ENCODE measurements at places on chromosomes 11 and 22.

GRCh38 chr11:67278939-67279588 is 10.0 kb upstream of the ANKRD13D start:
- peak; percentile 31 for DNase-seq

- no peak for DNase-seq
These were observed 60.9 kb downstream of the ENTHD1 start for GRCh38 chr22:39832627-39833074.

DNA sequence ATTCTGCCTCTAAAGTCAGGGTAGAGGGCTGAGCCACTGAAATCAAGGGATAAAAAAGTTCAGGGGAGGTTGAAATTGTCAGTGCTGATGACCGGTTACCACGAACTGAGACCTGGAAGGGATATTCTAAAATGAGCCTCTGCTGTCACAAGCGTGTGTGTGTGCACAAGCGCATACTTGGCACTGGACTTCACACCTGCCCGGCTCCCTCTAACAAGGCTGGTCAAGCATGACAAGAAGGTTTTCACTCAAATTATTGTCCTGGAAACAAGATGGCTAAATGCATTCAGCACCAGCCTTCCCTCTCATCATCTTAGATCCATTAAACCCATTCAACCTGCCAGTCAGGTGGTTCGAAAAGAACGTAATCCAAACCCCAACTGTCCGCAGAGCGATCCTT is 54.8 kb upstream of the CECR2 start:
- DNase-seq = no peak

- DNase-seq = peak; percentile 28
These were observed 22.4 kb upstream of the ARHGAP8 start for GRCh38 chr22:44730022-44730393.

DNA sequence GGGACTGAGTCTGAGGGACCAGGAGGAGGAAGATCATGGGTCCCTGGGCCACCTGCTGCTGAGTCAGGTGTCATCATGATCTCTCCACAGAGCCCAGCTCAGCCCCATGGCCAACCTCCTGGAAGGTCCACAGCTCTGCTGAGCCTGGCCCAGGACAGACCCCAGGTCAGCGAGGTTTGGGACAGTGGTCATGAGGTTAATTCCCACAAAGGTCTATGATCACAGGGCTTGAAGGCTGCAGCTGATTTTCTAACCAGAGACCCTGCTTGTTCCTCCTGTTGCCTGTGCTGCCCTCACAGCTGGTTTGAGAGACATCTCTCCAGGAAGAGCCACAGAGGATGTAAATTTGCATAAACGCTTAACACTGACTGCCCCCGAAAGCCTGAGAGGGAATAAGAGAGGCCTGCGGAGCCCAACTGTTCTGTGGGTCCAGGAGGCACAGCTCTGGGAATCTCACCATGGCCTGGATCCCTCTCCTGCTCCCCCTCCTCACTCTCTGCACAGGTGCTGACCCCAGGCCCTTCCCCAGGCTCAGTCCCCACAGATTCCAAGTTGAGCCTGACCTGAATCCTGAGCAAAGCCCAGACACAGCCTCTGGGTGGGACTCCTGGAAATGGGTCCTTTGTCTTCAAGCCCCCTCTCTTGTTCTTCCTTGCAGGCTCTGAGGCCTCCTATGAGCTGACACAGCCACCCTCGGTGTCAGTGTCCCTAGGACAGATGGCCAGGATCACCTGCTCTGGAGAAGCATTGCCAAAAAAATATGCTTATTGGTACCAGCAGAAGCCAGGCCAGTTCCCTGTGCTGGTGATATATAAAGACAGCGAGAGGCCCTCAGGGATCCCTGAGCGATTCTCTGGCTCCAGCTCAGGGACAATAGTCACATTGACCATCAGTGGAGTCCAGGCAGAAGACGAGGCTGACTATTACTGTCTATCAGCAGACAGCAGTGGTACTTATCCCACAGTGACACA is 102.8 kb downstream of the GGTLC2 start:
- no peak for DNase-seq

GRCh38 chr11:95498722-95499425 is 267.9 kb upstream of the SESN3 start:
- DNase-seq = no peak

- no peak for DNase-seq
These were observed 11.9 kb downstream of the SLC25A18 start for GRCh38 chr22:17575151-17575550.

GRCh38 chr11:41522391-41522790 is 62.9 kb upstream of the LRRC4C start:
- no peak for DNase-seq

GRCh38 chr11:119316729-119317591 is at the start of gene MCAM:
TSS of gene MCAM (minus strand) at chr11:119317130. CDS start at chr11:119317101, 29 bp downstream.
- DNase-seq = no peak

DNA sequence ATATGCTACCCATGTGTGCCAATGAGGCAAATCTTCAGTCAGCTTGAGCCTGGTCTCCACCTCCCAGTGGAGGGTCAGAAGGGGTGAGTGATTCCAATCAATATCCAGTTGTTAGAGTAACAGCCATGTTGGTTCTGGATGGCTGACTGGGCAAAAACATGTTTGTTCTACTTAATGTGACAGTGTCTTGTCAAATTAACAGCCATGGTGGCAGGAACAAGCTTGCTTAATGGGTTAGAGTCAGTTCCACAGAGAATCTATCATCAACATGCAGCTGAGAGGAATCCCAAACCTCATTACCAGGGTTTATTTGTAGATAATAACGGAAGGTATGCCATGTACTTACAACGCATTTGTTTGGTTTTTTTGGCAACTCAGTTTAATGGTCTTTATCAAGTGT is 133.2 kb downstream of the SLC17A6 start:
- DNase-seq = no peak

DNA sequence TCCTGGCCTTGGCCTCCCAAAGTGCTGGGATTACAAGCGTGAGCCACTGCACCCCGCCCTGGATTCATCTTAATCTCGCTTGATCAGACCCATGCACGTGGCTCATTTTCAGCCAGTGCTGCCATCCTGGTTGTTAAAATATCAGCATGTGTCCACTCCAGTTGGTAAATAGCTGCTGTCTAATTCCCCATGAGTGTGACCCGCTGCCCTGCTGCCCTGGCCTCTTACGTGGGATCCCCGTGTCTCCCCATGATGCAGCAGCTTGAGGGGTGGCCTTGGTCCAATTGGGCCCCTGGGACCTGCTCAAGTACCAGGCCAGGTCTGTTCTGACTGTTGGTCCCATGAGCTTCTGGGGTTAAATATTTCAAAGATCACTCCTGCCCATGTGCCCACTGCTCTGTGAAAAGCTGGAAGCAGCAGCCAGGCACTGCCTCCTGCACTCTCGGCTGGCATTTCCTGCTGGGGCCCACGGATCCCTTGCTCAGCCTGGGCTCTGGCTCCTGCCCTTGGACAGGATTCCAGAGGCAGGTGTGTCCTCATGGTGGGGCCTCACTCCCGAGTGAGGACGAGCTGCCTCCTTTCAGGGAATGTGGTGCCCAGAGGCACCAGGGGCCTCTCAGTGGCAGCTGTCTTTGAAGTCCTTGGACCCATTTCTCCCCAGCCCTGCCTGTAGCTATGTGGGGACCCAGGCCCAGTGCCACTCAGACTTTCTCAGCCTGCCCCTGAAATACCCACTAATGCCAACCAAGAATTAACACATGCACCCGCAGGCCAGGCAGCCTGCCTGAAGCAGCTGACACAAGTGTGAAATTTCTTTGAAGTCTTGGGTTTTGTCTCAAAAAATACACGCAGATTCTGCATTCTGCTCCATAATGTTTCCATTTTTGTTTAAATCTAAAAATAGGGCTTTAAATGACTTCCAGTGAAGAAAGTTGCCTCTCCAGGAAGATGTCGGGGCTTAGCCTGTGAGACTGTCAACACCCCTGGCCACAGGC is 38.1 kb upstream of the PRDM11 start:
- DNase-seq = no peak

GRCh38 chr11:62954478-62954877 is 30.3 kb downstream of the SLC22A6 start:
- DNase-seq = no peak

GRCh38 chr11:118997627-118998387 is at the start of gene CENATAC:
TSS of gene CENATAC (plus strand) at chr11:118998138. CDS start at chr11:118998198, 60 bp downstream.
- peak; percentile 98 for DNase-seq

DNA sequence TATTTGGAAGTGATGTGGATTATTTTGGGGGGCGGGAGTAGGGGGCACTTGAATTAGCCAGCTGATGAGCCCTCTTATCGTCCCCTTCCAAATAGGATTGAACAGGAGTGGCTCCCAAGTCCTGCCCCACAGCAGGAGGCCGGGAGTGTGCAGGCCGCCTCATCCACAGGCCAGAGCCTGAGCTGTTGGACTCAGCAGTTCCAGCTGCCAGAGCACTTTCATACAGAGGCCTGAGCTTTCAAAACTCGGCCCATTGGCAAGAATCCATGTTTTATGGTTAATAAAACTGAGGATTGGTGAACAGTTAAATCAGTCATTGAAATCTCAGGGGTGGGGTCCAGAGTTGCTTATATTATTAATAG is 9.6 kb downstream of the FAM118A start:
- DNase-seq = no peak

GRCh38 chr22:28594797-28595462 is 84.7 kb downstream of the TTC28 start:
- peak; percentile 81 for DNase-seq

- no peak for DNase-seq
These were observed 7.1 kb downstream of the SAA4 start for GRCh38 chr11:18229501-18229900.

DNA sequence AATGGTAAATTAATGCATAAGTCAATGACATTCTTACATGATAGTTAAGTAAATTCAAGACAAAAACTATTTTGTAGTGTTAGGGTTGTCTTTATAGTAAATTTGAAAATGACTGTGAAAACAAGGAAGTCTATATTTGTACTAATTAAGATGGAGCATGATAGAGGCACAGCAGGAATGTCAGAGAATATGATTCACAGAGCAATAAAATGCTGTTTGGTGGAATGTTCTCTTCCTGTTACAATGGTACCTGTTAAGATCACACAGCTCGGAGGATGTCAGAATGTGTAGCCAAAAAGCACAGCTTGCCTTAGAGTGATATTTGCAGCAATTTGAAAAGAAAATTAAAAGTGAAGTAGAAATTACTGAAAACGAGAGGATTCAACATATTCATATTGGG is 2339.7 kb upstream of the RAG2 start:
- DNase-seq = no peak

DNA sequence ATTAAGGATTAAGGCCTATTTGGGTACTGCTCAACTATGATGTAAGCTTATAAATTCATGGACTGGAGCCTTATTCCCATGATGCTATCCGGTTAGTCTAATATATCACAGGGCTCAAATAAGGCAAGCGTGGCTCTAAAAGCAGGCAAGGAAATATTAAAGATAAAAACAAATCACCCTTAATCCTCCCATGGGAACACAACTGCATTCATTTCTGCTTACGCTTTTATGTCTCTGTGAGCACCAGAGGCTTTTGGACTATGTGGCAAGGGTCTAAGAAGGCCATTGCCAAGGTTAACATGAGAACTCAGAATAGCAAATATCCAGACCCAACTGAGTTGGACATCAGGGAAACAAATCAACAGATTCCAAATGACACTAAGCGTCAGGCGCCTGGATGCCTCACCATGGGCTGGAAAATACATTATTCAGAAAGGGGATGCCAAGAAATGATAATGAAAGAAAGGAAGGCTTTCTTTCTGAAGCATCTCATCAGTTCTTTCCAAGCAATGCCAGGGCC is 138.1 kb downstream of the SLC1A2 start:
- no peak for DNase-seq

DNA sequence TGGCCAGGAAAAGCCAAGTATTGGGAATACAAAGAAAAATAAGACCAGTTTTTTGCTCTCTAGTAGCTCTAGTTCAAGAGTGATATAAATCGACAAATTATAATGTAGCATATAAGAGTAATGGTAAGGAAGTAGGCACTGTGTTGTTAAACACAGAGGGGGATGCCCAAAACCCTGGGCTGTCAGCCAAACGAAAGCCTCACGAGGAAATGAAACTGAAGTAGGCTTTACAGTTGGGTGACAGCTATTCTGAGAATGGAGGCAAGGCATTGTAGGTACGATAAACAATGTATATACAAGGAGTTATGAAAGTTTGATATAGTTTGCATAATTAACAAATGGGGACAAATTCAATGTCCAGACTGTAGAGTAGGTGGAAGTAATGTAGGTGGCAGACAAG is 176.4 kb downstream of the FAM181B start:
- DNase-seq = peak; percentile 75

DNA sequence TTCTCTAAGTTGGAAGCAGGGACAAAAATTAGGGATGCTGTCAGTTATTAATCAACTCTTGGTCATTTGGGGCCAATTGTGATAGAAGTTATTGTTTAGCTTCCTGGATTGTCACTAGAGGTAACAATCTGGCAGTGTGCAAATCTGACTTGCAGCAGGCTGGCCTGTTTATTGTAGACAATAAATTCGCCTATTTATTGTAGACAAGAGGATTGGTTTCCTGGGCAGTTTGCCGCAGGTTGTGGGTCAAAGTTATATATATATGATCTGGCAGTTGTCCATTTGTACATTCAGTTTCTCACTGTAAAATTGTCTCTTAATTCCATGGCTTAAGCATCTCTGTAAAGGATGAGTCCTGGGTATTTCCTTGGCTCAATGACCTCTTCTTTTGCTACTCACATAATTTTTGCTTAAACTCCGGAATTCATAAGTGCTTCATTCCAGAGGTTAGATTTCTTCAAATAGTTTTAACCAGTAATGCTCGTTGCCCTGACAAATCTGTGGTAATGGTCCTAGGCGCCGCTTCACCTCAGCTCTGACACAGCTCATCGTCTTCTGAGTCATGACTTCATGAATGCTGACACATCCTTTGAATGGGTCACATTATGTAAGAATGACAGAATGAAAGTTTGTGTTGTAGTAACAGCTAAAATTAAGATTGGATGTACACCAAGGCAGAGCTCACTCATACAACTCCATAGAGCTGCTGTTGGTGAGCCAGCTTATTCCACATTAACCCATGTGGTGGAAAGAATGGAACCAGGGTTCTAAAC is 7.8 kb upstream of the MMP3 start:
- no peak for DNase-seq

- DNase-seq = no peak
These were observed 65.8 kb downstream of the LRRC32 start for GRCh38 chr11:76604626-76605241.

DNA sequence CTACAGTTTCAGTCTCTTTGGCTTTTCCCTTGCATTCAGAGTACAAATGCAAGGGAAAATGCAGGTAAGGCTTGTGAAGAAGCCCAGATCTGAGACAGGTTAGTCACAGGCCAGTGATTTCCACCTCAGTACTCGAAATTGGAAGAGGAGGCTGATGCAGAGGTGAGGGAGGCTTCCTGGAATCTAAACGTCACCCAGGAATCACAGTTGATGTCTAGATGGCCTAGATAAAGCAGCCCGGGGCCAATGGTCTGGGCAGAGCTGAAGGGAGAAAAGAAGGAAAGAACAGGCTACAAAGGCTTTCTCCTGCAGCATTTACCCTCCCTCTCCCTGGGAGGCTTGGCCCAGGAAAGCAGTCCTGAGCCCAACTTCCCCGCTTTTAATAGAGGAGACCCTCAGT is 8.5 kb downstream of the TRIM6 start:
- DNase-seq = no peak

DNA sequence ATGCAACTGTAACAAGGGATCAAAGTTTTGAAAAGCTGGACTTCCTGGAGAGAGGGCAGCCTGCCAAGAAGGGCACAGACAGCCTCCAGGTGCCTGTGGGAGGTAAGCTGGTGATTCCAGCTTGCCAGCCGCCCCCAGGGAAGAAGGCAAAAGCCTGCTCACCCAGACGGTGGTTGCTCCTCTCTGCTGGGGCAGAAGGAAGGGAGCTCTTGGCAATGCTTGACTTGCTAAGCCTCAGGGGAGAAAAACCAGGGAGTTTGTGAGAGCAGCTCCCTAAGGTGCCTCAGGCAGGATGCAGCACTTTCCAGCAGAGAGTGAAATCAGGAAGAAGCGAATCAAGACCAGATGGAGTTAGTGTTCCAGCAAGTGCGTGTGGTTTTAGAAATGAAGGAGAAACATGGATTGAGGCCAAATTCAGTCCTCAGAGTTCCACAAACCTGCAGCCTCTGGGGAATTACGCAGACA is 553.6 kb downstream of the BUD13 start:
- no peak for DNase-seq

All from suppressor macrophage (primary cell).